Activated CD4-positive, alpha-beta memory T cell treated with anti-CD3 and anti-CD28 coated beads for 36 hours (primary cell): ENCODE measurements at places on chromosomes 4 and X.

DNA sequence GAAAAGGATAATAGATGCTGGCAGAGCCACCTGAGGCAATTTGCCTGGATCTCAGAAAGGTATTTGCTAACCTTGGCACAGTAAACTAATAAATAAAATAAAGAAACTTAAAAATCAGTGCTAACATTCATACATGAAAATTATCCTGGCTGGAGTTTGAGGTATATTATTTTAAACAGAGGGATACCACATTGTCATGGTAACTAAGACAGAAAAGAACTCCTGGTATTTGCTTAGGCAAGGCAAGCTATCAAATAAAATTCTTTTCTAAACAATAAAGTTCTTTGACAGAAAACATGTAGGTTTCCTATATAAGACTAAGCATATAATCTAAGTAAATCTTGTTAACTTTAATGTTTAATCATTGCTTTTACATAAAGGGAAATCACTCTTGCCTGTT, 218.8 kb downstream of the MAGEB17 start:
- no peak for DNase-seq

DNA sequence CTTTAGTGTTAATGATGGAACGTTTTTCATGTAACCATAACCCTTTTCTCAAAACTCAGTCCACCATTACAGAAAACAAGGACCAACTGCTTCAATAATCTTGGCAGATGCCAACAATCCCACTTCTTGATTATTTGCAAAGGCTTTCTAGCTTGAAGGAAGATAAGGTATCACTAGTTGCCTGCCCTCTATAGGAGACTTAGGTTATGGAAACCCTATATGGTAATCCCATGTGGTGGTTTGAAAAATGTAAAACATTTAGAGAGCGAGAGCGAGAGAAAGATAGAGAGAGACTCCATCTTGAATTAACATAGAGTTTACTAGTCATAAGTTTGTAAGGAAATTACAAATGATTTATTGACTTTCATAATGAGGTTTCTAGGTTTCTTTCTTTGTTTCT, 1627.5 kb upstream of the TENM3 start:
- no peak for DNase-seq

GRCh38 chr4:38509551-38509950, 154.4 kb upstream of the KLF3 start:
- peak; percentile 50 for DNase-seq

GRCh38 chr4:7381221-7381889, 53.4 kb downstream of the PSAPL1 start:
- no peak for DNase-seq

DNA sequence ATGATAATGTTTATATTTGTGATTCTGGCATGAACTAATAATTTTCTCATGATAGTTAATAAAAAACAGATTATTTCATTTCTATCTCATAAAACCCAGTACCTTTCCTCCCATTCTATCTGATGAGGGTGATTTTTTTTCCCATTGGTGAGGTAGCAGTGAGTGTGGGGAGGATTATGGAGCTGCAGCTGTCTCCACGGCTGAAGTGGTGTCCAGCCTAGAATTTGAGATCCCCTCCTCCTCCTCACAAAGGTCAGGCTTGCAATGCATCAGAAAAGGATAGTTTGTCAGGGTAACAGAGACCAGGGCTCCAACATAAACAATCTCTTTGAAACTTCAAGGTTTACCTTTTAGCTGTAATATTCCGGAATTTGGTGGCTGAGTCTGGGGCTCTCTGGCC, 60.9 kb downstream of the C4orf51 start:
- DNase-seq = no peak

- DNase-seq = peak; percentile 16
These were observed 208.1 kb upstream of the EOLA2 start for GRCh38 chrX:150146271-150146896.
